Activated CD4-positive, CD25-positive, alpha-beta regulatory T cell (primary cell): ENCODE measurements at places on chromosomes 3 and 15.

GRCh38 chr3:188948997-188949389 lies 222.8 kb upstream of the TPRG1 start:
- no peak for DNase-seq

GRCh38 chr3:190810957-190811356 lies 51.5 kb downstream of the GMNC start:
- DNase-seq: no peak

DNA sequence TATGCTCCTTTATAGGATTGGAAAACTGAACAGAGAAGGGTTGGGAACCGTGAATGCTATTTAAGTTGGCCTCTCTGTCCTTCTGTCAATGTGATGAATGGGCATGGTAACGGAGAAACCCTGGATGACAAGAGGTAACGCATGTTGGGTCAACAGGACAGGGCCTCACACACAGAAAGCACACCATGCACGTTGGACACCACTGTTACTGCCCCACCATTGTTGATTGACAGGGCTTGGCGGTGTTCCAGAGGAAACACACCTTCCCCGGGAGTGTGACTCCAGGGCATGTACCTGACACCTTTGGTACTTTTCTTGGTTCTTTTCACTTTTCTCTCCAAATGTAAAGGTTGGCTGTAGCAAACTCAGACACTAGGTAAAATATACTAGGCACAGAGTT lies 548.5 kb downstream of the OCA2 start:
- DNase-seq: no peak

DNA sequence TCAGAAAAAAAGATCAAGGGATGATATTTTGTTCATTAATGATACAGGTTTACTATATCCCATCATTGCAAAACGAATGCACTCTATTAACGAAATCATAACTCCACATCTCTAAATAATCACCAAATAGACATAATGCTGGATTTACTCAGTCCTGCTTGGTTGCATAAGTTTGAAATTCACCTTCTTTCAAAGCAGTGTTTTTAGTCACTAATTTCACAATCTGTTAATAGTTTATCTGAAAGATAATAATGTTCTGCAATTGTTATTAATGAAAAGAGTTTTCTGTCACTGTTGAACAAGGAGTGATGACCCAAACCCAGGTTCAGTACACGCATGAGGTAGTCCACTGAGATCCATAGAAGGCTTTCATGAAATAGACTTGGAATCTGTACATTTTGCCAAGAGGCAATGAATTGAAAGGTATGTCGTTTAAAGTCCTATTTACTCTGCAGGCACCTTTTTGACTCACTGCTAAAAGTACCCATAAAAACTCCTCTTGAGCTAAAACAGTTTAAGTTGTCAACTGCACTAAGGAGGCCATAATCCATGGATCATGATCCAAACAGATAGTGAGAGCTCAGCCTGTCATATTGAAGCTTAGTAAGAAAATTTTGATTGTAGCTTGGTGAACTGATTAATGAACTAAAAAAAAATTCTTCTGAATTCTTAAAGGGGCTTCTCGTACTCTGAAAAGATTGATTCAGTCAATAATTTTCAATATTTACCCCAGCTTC lies 75.6 kb upstream of the MBNL1 start:
- DNase-seq: no peak

DNA sequence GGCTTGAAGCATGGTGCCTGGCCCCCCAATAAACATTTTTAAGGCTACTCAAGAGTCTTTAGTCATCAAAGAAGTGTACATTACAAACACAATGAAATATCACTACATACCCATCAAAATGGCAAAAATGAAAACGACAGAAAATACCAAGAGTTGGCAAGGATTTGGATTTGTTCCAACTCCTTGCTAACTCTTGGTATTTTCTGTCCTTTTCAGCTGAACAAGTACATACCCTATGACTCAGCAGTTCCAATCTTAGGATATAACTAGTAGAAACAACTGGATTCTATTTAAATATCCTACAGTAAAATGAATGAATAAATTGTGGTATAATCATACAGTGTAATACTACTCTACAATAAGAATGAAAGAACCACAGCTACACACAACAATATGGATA lies 25.1 kb upstream of the GABPB1 start:
- DNase-seq: no peak

DNA sequence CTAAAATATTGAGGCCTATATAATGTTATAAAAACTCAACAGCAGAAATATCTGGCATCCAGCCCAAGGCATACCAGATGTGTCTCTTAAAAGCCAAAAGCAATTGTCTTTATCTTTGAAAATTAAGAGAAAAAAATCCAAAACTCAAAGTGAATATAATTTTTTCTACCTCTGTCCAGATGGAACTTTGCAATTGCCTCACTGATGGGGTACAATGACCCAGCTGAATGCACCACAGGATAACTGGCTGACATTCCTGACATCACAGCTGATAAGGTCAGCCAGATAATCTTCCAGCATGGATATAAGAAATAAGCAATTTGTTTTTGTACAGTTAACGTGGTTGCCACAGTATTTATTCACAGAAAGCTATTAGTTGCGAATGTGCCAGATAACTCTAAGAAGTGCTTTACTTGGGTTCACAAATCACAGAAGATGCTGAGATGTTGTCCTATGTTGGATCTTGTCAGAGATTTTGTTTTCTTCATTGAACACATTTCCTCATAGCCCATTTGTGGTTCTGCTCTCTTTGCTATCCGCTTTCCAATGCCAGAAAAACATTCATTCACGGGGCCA lies 566.9 kb upstream of the CCDC54 start:
- no peak for DNase-seq

- DNase-seq: no peak
These were observed 29.1 kb upstream of the CHST2 start for GRCh38 chr3:143090486-143090885.

DNA sequence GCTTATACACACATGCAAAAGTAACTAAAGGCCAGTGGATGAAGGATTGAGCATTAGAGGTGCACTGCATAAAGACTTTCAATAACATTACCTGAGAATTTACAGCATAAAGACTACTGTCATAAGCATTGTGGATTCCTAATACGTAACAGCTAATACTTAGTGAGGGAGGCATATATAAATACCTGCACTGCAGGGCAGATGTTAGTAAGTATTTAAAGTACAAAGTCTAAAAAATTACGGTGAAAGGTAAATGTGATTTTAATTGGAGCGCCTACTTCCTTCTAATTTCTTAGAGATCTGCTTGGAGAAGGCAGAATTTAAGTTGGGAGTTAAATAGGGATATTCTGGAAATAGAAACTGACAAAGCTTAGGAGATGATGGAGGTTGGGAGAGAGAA lies 25.4 kb upstream of the TRPM7 start:
- DNase-seq: no peak

DNA sequence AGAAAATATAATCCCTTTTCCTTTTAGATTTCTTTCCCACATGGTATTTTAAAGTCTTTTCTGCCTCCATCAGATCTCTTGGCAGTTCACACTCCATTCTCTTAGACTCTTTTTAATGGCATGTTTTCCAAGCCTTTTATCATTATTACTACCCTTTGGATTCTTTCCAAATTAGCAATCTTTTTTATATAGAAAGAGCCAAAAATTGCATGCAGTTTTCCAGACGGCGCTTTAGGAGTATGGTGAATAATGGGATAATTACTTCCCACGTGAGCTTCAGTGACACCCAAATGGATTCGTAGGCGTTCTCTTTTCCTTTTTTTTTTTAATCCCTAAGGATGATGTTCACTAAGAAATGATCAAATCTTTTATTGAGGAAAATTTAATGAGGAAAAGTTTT lies 354.8 kb upstream of the DNAJC19 start:
- no peak for DNase-seq
